ENCODE measurements at places on chromosomes 7 and 10.

- no peak for DNase-seq
These were observed 22.2 kb downstream of the LBX1 start for GRCh38 chr10:101207026-101207425.

DNA sequence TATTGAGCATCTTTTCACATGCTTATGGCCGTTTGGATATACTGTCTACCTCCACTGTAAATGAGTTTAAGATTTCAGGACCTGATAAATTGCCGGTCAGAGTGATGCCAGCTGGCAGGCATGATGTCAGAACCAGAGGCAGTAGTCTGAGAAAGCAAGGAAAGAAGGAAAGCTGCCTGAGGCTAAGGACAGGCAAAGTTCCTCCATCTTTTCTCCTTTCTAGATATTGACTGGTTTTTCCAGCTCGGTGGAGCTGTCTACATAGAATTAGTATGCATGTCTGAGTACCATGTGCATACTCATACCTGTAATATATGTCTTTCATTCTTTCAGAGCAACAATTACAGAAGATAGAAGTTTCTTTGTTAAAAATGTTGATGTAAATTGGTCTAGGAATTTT lies 52.3 kb downstream of the CDCA7L start:
- DNase-seq = no peak

DNA sequence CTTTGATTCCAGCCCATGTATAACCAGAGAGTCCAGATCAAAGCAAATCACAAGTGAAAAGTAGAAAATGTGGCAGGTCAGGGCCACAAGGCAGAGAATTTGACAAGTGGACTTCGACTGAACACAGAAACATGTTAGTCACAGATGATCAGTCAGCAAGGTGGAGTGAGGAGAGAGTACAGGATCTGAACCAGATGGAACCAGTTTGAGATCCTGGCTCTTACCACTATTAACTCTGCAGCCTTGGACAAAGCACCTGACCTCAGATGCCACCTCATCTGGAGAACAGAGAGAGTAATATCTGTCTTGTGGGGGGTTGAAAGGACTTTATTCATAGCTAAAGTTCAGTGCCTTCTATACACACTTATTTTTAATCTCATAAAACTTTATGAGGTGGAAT lies 4.4 kb downstream of the MRLN start:
- DNase-seq = no peak

GRCh38 chr7:88758381-88759229 lies 895 bp upstream of the ZNF804B start:
- no peak for DNase-seq

DNA sequence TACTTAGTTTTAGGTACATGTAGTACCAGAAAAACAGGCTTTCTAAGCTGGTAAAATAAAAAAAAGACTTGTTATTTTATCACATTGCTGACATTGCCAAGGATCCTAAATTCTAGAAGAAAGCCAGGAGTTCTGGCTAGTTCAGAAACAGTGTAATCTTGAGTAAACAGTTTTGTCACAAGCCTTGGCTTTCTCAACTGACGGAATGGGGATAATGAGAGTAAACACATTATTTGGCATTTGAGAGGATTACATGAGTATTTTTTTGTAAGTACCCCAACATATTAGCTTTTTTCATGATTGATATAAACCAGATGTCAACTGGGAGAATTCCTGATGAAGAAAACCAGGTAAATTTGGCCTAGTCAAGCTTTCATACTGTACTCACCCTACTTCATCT lies 269.8 kb downstream of the SORCS1 start:
- no peak for DNase-seq

Data from naive B cell (primary cell).